ENCODE measurements at places on chromosomes 1 and 21.

GRCh38 chr1:19802269-19802668, 2.6 kb upstream of the TMCO4 start:
- H3K4me3 ChIP-seq = no peak overlapping the region
- no peaks in the 10 kb centered on the region for H3K27me3 ChIP-seq
- no peak overlapping the region for H3K27ac ChIP-seq

DNA sequence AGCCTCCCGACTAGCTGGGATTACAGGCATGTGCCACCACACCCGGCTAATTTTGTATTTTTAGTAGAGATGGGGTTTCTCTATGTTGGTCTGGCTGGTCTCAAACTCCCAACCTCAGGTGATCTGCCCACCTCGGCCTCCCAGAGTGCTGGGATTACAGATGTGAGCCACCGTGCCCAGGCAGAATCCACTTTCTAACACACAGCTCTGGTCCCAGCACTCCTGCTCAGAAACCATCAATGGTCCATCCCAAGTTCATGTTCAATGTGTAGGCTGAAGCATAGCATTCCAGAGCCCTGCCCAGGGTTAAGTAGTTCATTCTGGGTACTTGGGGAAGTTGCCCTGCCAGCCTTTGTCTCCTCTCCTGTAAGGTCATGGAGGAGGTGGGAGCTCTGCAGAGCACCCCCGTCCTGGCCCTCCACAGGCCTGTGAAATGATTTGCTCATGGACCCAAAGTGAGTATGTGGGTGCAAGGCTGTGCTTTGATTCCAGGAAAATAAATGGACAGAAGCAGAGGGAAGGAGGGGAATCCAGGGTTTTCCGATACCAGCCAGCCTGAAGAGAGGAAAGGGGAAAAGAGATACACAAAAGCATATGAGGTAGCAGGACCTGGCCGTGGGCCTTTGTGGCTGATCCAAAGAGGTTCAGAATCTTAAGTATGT, 55.2 kb downstream of the NENF start:
- H3K27ac ChIP-seq = peak overlapping the region; percentile 66
- H3K4me1 ChIP-seq = peaks cover 42% of the 10 kb centered on the region
- no peaks in the 10 kb centered on the region for H3K36me3 ChIP-seq
- no peaks in the 10 kb centered on the region for H3K27me3 ChIP-seq
- no peak for DNase-seq

GRCh38 chr1:205584732-205585131, 47.1 kb downstream of the ELK4 start:
- no peak for DNase-seq
- H3K4me3 ChIP-seq = no peak overlapping the region
- H3K36me3 ChIP-seq = no peaks in the 10 kb centered on the region
- H3K4me1 ChIP-seq = no peaks in the 10 kb centered on the region

DNA sequence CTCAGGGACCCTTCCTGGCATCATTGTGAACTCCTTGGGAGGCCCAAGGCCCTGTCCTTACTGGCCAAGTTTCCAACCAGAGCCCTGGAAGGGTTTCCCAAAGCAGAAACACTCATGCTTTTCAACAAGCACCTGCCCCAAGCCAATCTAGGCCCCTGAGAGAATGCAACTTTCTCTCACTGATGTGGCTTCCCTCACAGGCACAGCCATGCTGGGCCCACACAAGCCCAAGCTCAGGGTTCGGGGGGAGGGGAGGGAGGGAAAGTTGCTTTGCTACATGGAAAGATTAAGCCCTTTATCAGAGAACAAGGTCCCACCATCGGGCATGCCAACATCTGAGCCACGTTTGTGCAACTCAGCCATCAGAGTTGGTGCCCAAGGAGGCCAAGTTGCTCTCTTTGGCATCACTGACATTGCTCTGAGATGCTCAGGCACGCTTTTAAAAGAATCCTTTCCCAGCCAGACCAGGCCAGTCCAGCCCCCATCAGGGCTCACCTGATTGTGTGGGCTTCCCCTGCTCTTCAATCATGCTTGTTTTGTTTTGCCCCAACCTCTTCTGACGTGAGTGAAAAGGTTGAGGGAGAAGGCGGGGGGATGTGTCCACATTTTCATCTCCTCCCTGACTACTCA, 43.5 kb downstream of the RIMS3 start:
- H3K27me3 ChIP-seq = no peaks in the 10 kb centered on the region
- no peaks in the 10 kb centered on the region for H3K4me1 ChIP-seq
- no peak overlapping the region for H3K4me3 ChIP-seq
- no peaks in the 10 kb centered on the region for H3K36me3 ChIP-seq
- no peak for DNase-seq

GRCh38 chr1:36851087-36851486, 183.2 kb downstream of the GRIK3 start:
- no peaks in the 10 kb centered on the region for H3K4me1 ChIP-seq
- H3K36me3 ChIP-seq = no peaks in the 10 kb centered on the region
- DNase-seq = no peak
- no peak overlapping the region for H3K4me3 ChIP-seq
- H3K27ac ChIP-seq = no peak overlapping the region

- H3K27me3 ChIP-seq = no peaks in the 10 kb centered on the region
- DNase-seq = no peak
- H3K4me3 ChIP-seq = no peak overlapping the region
These were observed 1.7 kb downstream of the TRPM2 start for GRCh38 chr21:44354775-44355771.

DNA sequence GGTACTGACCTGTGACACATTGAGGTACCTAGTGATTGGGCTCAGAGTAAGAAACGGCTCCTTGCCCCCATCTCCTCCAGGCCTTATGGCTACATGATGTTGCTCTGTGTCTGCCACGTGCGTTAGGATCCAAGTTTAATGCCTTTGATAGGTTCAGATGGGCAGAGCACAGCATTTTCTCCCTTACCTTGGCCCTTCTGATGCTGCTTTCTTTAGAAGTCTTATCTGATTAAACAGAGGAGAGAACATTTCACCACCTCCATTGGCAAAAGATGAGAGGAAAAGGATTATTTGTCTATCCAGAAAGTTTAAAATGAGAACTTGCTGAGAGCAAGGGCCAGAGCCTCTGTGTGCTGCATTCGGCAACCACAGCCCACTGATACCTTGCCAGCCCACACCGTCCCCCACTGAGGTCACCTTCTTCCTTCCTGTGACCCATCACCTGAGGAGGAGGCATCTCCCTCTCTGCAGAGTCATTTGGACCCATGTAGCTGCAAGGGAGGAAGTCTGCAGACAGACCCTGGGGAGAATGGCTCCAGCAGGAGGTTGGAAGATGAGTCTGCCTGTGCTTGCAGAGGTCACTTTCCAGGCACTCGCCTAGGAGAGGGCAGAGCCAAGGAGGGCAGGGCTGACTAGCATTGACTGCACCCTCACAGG, 16.7 kb downstream of the SHISA4 start:
- H3K4me3 ChIP-seq = no peak overlapping the region
- peak overlapping the region; percentile 68 for H3K27ac ChIP-seq
- peaks cover 2% of the 10 kb centered on the region for H3K36me3 ChIP-seq
- peaks cover 21% of the 10 kb centered on the region for H3K4me1 ChIP-seq
- no peaks in the 10 kb centered on the region for H3K27me3 ChIP-seq

DNA sequence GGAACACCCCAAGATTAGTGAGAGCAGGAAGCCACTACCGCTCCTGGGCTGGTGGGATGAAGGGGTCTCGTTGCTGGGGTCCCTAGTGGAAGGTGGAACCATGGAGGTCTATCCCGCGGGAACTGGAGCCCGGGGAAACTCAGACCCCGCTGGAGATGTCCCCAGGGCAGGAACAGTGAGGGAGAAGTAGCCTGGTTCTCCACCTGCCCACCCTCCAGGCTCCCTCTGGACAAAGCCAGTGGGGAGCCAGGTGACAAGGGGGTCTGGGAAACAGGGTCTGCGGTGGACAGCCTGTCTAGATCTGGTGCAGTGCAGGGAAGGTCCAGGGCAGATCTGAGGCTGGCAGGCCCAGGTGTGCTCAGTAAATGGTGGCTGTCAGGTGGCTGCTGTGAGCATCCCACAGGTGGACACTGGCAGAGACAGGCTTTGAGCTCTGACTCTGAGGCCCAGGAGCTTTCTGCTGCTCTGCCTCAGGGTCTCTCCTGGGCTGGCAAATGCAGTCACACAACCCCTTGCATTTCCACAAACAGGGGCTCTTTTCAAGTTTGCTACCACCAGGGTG, 88.0 kb upstream of the TLR5 start:
- peak overlapping the region; percentile 23 for H3K27ac ChIP-seq
- H3K4me1 ChIP-seq = peaks cover 24% of the 10 kb centered on the region

- no peak overlapping the region for H3K4me3 ChIP-seq
- peaks cover 27% of the 10 kb centered on the region for H3K4me1 ChIP-seq
- no peaks in the 10 kb centered on the region for H3K36me3 ChIP-seq
- peak; percentile 81 for DNase-seq
- no peaks in the 10 kb centered on the region for H3K27me3 ChIP-seq
These were observed 4.9 kb upstream of the TNFRSF1B start for GRCh38 chr1:12161662-12162458.

- no peaks in the 10 kb centered on the region for H3K27me3 ChIP-seq
- H3K4me3 ChIP-seq = no peak overlapping the region
- no peaks in the 10 kb centered on the region for H3K4me1 ChIP-seq
- H3K36me3 ChIP-seq = no peaks in the 10 kb centered on the region
These were observed 163.0 kb upstream of the IGSF21 start for GRCh38 chr1:17944646-17945045.

- no peaks in the 10 kb centered on the region for H3K27me3 ChIP-seq
- no peak for DNase-seq
- no peak overlapping the region for H3K4me3 ChIP-seq
- H3K27ac ChIP-seq = no peak overlapping the region
- peaks cover 2% of the 10 kb centered on the region for H3K4me1 ChIP-seq
- H3K36me3 ChIP-seq = no peaks in the 10 kb centered on the region
These were observed 57.6 kb downstream of the DNM3 start for GRCh38 chr1:171898941-171899340.

DNA sequence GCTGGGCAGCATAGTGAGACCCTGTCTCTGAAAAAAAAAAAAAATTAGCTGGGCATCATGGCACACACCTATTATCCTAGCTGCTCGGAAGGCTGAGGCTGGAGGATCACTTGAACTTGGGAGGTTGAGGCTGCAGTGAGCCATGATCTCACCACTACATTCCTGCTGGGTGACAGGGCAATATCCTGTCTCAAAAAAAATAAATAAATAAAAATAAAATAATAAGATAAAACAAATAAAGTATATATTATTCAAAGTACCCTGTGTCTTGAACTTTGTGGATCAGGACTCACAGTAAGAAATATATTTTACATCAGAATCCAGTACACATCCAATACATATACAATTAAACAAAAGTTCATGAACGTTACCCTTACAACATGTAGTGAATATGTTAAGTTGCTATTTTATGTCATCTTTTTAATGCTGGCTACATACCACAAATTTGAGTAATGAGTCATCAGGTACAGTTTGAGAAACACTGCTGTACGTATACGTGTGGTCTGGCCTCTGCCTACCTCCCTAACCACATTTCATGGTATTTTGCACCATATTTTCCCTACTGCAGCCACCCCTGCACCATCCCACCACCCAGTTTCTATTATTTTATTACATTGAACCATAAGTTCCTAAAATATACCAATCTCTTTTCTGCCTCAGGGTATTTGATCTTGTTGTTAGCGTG, 4.4 kb downstream of the NME7 start:
- DNase-seq = peak; percentile 31
- no peak overlapping the region for H3K4me3 ChIP-seq
- H3K36me3 ChIP-seq = no peaks in the 10 kb centered on the region
- no peaks in the 10 kb centered on the region for H3K27me3 ChIP-seq
- no peak overlapping the region for H3K27ac ChIP-seq

DNA sequence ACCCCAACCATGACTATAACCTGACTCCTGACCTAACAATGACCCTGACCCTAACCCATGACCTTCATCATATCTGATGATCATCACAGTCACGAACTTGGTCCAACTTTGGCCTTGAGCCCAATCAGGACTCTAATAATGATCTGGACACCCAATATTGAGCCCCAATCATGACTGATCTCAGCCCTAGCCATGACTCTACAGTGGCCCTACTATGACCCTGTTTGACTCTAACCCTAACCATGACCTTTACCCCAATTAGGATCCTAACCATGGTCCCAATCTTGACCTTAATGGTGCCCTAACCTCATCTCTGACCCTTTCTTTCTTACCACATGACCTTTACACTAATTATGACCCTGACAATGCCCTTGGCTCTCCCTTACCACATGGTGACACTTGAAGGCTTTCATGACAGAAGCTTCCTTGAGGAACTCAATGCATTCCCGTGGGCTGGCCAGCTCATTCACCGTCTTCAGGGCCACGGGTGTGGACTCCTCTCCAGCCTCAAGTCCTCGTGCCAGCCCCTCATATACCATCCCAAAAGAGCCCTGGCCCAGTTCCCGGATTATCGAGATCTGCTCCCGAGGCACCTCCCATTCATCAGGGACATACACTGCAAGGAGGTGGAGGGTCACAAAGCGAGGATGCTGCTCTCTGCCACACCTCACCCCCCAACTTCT, 16.2 kb downstream of the INSRR start:
- no peak for DNase-seq
- peaks cover 43% of the 10 kb centered on the region for H3K27me3 ChIP-seq
- no peaks in the 10 kb centered on the region for H3K36me3 ChIP-seq
- H3K4me1 ChIP-seq = no peaks in the 10 kb centered on the region
- H3K4me3 ChIP-seq = no peak overlapping the region

- no peak for DNase-seq
- no peaks in the 10 kb centered on the region for H3K27me3 ChIP-seq
- H3K27ac ChIP-seq = no peak overlapping the region
These were observed 19.5 kb downstream of the SUSD4 start for GRCh38 chr1:223344491-223344890.

GRCh38 chr1:8871539-8871935, 6.9 kb downstream of the ENO1 start:
- DNase-seq = no peak
- peaks cover 23% of the 10 kb centered on the region for H3K4me1 ChIP-seq
- no peaks in the 10 kb centered on the region for H3K27me3 ChIP-seq
- H3K36me3 ChIP-seq = peaks cover 53% of the 10 kb centered on the region

DNA sequence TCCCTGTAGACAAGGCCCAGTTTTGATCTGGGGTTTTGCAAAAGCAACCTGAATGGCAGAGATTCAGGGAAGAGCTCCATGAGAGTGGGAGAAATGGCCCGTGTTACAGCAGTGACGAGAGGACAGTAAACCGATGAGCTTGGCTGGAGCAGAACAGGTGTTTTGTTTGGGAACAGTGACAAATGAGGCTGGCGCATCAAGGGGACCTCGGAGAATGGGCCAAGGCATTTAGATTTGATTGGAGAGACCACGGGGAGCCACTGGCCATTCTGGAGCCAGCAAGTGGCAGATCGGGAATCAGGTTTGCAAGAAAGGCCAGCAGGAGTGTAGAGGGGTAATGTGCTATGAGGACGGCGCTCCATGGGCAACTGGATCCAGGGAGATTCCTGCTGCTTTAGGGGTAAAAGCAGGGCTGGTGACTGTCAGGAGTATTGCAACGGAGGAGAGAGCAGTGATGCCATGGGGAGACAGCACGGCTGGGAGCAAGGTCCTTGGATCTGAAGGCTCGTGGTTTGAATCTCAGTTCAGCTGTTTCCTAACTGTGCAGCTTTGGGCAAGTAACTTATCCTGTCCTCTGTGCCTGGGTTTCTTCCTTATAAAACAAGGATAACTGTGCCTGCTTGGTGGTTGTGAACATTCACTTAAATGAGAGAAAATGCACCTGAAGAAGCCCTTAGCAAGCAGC, 9.9 kb upstream of the KLHDC7A start:
- no peak overlapping the region for H3K4me3 ChIP-seq
- H3K36me3 ChIP-seq = no peaks in the 10 kb centered on the region
- no peak for DNase-seq
- no peak overlapping the region for H3K27ac ChIP-seq
